ENCODE measurements at places on chromosomes 5 and 9.
A peak's percentile ranks its signal among the peaks of the same experiment; 100 is the strongest.

DNA sequence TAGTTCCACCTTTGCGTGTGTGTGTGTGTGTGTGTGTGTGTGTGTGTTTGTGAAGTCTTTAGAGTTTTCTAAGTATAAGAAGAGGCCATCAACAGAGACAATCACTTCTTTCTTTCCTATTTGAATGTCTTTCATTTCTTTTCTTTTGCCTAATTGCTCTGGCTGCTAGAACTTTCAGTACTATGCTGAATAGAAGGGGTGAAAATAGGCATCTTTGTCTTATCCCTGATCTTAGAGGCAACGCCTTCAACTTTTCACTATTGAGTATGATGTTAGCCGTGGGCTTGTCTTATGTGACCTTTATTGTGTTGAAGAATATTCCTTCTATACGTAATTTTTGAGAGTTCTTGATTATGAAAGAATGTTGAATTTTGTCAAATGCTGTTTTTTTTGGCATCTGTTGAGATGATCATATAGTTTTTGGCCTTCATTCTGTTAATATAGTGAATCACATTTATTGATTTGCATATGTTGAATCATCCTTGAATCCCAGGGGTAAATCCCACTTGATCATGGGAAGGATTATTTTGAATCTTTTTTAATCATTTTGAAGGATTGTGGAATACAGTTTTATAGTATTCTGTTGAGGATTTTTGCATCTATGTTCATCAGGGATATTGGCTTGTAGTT, 134.8 kb upstream of the CD180 start:
- DNase-seq, result no peak

DNA sequence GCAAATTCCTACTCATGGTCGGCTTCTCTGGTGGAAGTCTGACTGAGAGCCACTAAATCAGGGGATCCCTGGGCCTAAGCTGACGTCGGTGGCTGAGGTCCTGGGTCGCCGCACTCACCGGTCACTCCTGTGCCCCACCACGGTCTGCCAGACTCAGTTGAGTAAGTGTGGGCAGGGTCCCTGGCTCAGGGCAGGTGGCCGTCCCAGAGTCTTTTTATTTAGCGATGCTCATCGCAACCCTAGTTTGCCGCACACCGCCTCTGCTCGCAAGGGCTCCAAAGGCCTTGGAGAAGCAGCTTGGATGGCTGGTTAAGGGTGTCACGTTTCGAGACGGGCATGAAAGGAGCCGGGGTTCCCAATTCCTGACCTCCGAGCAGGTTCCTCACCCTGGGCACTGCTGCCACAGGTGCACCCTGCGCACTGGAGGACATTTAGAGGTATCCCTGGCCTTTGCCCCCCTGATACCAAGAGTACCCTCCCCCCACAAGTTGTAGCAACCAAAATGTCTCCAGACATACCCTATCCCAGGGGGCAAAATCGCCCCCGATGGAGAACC, 59.9 kb downstream of the NSUN2 start:
- DNase-seq, result peak; percentile 58

GRCh38 chr5:180647941-180648500, 1.4 kb downstream of the FLT4 start:
- no peak for DNase-seq

DNA sequence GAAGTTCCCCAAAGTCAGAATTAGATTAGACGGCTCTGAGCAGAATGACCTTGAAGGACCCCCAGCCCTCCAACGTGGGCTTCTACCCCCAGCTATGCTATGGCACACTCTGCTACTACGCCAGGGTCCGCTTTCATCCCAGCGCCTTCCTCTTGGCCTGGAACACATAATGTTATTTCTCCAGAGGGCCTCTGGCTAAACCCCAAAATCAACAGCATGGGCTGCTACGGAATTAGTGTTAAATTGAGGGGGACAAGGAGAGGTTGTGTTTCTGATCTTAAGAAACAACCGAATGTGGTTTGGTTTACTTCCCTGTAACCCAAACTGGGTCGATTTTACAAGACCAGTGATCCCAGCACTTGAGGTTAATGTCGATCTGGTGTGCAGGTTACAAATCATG, 97.1 kb downstream of the ZNF618 start:
- DNase-seq, result no peak

GRCh38 chr5:168647083-168647482, 67.9 kb upstream of the PANK3 start:
- DNase-seq, result no peak

DNA sequence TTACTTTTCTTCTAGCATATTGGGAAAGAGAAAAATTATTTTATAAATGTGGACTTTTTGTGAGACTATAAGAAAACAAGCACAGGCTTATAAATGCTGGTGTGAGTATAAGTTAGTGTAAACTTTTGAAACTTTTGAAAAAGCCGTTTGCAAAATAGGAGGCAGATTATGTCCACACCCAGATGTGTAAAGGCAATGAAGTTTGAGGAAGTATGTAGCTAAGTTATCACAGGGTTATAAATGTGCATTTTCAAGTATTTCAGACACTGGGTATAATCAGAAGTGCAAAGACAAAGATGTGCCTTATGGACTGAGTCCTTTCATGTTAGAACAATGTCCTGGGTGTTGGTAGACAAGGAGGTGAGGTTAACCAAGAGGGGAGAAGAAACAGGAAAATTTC, 85.5 kb downstream of the ANXA1 start:
- DNase-seq, result no peak

GRCh38 chr9:115992834-115993233, 160.8 kb upstream of the PAPPA start:
- no peak for DNase-seq

- no peak for DNase-seq
Observed at GRCh38 chr5:123092696-123093095, 3.7 kb downstream of the PRDM6 start.

DNA sequence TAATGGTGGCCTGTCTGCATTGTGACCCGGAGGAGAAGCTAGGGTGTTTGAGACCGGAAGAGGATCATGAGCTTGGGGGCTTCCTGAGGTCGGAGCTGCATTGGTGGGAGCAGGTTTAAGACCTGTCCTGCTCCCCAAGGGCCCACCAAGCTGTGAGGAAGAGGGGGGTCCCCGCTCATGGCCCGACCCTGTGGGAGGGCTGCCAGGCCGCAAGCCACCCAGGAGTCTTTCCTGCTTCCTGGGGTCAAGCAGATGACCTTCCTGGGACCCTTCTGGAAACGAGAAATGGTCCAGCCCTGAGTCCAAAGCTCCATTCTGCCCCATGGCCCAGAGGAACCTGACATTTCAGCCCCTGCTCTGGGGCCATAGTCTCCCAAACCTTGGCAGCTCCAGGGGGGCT, 61.5 kb upstream of the RNU6ATAC start:
- no peak for DNase-seq

- DNase-seq, result no peak
Observed at GRCh38 chr9:134534661-134535080, 106.9 kb upstream of the COL5A1 start.

- DNase-seq, result peak; percentile 31
Observed at GRCh38 chr5:135498637-135498995, 37.1 kb downstream of the NEUROG1 start.

DNA sequence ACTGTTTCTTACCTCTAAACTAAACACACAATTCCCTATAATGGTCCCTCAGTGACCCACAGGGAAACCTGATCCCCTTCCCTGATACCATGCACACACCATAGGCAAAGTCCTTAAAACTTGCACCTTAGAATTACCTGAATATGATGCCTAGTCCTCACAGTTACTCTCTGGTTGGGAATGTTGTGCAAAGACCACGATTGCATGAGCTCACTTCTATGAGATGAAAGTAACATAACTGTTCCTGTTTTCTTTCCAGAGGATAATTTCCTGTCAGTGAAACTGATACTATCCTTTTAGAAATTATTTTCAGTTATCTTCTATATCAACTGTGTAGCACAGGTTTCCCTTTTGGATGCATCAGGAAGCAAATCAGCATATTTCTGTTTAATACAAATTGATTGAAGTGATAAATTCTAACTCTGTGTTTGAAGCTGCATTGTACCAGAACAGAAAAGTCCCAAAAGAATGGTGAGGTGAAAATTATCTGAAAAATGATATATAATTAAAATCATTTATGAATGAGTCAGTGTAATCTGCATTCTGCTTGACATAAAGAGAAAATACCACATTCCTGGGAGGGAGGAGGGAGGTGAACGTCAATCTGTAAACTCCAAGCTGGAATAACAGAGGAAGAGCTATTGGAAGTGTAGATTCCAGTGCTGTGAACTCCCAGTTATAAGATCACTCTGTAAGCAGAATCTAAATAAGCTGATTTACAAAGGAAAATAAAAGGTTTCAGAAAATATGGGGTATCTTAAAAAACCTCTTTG, 51.2 kb upstream of the TNFAIP8 start:
- no peak for DNase-seq

DNA sequence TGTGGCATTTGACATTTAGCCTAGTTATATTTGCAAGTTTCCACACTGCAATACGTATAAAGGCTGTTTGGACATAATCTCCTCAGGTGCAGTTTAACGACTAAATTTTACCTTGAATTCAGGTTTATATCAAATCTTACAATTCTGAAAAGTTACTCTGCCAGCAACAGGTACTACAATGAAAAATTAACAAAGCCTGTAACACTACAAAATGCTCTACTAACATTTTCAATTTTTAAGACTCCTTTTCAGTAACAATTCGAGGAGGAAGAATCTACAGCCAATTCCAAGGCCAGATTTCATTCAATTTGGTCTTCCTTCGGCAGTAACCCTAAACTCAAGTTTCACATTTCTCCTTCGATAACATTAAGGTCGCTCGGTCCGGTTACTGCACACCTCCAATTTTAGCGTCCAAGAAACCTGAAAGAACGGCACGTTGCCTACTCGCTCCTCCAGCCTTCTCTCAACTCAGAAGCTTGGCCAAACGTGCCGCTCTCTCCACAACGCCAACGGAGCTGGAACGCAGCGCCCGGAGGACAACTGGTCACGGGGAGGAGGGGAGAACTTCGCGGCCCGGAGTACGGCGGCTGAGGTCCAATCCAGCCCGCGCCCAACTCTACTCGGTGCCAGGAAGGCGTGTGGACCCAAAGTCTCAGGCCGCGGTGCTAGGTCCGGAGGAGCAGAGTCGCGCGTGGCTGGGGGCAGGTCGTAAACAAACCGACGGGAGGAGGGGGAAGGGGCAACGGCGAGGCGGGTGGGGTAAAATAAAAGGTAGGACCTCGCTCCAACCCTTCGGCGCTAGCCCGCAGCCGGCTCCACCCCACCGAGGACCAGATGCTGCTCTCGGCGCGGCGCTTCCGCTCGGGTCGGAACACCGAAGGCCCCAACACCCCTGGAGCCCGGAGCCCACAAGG, 681 bp downstream of the FNIP1 start:
- peak; percentile 85 for DNase-seq

GRCh38 chr9:136857166-136857565, 5.0 kb downstream of the MAMDC4 start:
- no peak for DNase-seq

DNA sequence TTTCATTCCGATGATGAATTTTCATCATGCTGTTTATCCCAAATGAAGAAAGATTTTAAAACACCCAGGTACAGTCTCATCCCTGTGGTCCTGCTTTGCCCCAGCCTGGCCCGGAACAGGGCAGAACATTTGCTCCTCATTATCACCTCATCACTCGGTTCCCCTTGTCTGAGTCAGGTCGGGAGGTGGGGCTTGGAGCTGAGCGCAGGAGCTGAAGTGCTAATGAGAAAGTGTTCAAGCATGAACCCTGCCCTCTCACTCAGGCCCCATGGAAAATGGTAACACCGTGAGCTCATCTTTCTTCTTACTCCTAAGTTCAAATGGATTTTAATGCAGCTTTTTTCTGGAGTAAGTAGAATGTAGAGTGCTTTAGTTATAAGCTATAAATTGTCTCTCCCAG, 466.2 kb downstream of the KDM4C start:
- DNase-seq, result no peak

GRCh38 chr5:54329731-54330709, 19.6 kb upstream of the ARL15 start:
- DNase-seq, result no peak

GRCh38 chr5:128857076-128857677, 108.1 kb upstream of the SLC27A6 start:
- DNase-seq, result no peak

DNA sequence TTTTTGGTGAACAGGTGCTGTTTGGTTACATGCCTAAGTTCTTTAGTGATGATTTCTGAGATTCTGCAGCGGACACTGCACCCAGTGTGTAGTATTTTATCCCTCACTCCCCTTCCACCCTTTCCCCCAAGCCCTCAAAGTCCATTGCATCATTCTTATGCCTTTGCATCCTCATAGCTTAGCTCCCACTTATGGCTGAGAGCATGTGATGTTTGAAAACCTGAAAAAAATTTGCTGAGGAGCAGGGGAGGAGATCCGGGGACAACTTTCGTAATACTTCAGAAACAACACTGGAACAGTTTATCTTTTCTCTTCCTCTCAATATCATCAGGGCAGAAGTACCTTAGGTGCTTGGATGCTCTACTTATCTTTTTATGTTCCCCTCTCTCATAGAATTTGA, 226.4 kb downstream of the ADAMTS6 start:
- no peak for DNase-seq

DNA sequence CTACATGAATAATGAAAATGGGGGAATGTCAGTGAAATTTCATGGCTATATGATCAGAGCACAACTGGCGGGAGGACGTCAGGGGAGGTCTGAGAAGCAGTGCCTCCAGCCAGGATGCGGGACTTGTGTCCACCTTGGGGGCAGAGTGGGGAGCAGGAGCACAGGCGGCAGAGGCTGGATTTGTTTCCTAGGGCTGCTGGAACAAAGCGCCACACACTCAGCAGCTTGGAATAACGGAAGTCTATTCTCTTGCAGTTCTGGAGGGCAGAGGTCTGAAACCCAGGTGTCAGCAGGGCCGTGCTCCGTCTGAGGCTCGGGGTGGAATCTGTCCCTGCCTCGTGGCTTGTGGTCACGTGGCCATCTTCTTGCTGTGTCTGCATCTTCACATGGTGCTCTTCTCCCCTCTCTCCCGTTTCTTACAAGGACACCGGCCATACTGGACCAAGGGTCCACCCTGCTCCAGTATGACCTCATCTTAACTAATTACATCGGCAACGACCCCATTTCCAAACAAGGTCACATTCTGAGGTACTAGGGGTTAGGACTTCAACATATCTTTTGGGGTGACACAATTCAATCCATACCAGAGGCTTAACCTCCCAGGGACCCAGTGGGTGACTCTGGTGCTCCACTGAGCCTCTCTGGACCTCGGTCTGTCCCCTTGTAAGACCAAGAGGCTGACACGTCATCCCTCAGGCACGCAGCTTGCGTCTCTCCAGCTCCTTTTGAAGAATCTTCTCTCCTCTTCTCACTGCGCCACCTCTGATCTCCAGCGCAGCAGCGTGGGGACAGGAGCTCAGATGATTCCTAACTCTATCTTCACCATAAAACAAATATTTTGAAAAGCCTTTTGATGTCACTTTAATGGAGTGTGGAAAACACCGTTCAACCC, 202.5 kb downstream of the CDK5RAP2 start:
- DNase-seq, result peak; percentile 26

- no peak for DNase-seq
Observed at GRCh38 chr5:60285910-60286309, 392.4 kb upstream of the PDE4D start.

DNA sequence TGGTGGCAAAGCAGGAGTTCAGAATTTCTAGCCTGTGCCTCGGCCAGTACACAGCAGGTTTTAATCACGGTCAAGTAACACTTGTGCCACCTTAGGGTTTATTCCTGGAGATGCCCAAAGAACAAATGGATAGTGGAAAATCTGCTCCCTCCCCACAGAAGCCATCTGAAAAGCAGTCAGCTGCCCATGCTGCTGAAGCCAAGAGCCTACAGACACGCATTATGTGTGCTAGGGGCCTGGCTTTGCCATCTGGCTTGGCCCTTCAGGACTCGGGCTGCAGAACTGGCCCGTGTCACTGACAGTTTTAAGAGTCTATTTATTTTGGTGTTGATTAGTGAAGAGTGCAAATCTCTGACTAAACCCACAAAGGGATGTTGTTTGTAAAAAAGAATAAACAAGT, 11.1 kb downstream of the ARSB start:
- DNase-seq, result no peak

- no peak for DNase-seq
Observed at GRCh38 chr5:96336351-96336985, 96.6 kb downstream of the PCSK1 start.
